HFFc6 (cell line): ENCODE measurements at places on chromosomes 3 and 15. TPM values are rescaled to one million over a fixed set of nuclear protein-coding genes. Genes with fewer than 3 reads are reported as not detected.

The TTBK2 gene
- 9.1 to 12.6 TPM (median 11.8 TPM) in 3 replicates for total RNA-seq

The CD200R1 gene
- total RNA-seq, result not detected in 3 replicates

The IL17RE gene
- 0.51 to 0.73 TPM (median 0.54 TPM) in 3 replicates for total RNA-seq

The CCDC39 gene
- total RNA-seq, result not detected in 3 replicates

The SLITRK3 gene
- not detected in 3 replicates for total RNA-seq

The UCN2 gene
- total RNA-seq, result 4.2 to 6.4 TPM (median 4.2 TPM) in 3 replicates

The PP2D1 gene
- not detected in 3 replicates for total RNA-seq

The PPP1R14D gene
- not detected in 3 replicates for total RNA-seq

The CCDC13 gene
- total RNA-seq, result 0.28 to 0.62 TPM in 2 of 3 replicates, not detected in the other

DNA sequence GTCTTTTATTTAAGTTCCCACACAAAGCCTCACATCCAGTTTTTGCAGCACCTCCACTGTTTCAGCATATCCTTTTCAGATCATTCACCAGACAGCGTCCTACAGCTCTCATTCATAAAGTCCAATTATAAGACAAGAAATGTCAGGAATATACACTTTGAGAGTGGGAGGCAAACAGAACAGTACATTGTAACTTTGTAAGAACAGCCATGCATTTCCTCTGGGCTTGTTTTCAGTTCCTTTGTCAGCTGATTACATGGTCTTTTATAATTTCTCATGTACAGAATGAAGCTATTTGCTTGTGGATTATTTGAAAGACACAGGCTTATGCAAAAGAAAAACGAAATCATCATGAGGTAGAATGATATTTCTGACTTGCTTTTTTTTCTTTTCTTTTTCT is 85.7 kb downstream of the SOX2 start:
- DNase-seq, result no peak

GRCh38 chr15:90126022-90126421 is 23.8 kb upstream of the IDH2 start:
- no peak for DNase-seq

GRCh38 chr3:58251631-58252035 is 14.0 kb downstream of the ABHD6 start:
- no peak for DNase-seq

GRCh38 chr15:80990955-80991354 is 1.3 kb upstream of the MESD start:
- no peak for DNase-seq

GRCh38 chr3:126485176-126485897 is 9.6 kb upstream of the ZXDC start:
- no peak for DNase-seq

DNA sequence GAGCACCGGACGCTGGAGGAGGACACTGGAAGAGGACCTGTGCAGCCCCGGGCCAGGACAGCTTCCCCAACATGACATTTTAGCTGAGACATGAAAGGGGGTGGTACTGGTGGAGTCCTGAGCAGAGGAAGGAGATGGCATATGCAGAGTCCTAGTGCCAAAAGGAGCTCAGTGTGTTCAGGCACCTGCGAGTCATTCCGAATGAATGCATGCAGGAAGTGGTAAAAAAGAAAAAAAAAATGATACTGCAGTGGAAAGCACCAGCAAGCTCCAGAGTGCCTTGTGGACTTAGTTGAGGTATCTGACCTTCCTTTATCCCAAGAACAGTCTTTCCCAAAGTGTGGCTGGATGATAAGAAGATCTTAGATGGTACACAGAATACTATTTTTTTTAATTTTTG is 6.6 kb upstream of the ZNF148 start:
- DNase-seq, result no peak

DNA sequence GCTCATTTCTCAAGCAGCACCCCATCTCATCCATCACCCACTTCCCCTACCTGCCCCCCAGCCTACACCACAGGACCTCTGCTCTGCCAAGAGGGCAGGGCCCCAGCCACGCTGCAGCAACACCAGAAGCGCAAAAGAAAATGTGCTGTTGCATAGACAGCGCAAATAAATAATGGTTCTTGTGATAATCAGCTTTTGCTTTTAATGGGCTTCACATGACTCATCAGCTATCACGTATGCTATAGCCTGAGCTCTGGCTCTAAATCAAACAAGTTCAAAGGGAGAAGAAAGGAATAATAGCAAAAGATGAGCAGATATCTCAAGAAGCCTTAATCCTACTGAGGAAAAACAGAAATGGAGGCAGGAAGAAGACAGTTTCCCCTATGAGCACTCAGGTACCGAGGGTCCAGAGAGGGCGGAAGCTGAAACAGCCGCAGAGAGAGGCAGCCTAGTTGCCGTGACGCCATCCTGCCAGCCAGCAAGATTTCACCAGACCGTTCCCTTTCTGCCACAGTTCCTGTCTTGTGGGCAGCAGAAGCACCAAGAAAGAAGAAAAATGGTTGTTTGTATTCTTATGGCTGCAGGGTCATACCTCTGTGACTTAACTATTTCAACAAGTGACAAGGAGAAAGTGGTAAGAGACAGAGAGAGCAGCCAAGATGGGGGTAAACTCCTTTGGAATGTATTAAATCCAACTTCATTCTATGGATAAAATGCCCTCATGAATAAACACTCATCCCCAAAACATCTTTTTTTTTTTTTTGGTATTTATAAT is 22.0 kb downstream of the RAB27A start:
- no peak for DNase-seq

DNA sequence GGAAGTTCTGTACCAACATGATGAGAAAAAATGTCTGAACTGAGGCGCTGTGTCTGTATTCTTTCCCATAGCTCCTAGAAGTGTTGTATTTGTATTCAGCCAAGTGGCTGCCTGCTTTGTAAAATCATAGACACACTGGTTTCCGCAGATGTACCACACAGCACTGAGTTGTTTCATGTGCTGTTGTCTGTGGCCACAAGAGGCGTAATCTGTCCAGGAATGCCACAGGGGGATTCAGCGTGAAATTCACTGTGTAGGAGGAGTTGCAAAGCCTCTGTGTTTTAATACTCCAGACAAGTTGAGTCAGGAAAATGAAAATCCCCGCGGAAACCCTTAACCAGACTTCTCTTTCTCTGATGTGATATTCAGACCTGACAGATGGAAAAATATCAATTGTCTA is 462.2 kb downstream of the NSUN3 start:
- DNase-seq, result no peak

GRCh38 chr3:117036259-117036799 is 326.8 kb downstream of the TUSC7 start:
- DNase-seq, result peak; percentile 60

GRCh38 chr3:184307915-184308314 is 6.5 kb upstream of the EIF4G1 start:
- DNase-seq, result no peak

- no peak for DNase-seq
These were observed 54.7 kb upstream of the SCAANT1 start for GRCh38 chr3:63966871-63967270.

DNA sequence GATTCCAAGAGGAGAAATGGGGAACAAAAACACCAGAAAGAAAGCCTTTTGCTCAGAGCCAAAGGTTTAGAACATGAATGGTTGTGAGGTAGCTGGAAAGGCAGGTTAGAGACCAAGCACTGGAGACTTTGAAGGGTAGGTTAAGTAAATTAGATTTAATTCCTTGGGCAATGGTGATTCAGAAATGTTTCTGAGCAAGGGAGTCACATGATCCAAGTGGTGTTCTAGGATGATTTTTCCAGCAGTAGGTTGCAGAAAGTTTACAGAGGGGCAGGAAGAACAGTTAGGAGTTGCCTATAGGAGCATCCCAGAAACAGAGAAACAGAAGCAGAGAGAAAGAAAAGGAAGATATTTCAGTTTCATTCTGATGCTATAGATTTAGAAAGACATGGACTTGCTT is 139.8 kb downstream of the WDR76 start:
- peak; percentile 5 for DNase-seq

- DNase-seq, result peak; percentile 78
These were observed 28.7 kb downstream of the ULK4 start for GRCh38 chr3:41933154-41933676.

DNA sequence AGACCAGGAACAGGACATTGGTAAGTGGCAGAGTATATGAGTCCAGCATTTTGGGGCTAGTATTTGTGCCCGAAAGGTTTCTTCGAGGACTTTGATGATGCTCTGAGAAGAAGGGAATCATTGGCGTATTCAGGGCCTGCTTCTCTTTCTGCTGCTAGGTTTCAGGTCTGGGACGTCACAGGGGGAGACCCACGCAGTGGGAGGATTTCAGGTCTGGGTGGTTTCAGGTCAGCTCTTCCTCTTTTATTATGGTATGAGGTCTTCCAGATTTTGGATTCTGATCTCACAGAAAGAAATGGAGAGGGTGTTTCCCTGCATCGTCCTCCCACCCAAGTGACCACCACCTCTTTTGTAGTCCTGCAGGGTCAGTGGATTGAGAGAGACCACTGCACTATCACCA is 62.5 kb downstream of the CDAN1 start:
- DNase-seq, result no peak

DNA sequence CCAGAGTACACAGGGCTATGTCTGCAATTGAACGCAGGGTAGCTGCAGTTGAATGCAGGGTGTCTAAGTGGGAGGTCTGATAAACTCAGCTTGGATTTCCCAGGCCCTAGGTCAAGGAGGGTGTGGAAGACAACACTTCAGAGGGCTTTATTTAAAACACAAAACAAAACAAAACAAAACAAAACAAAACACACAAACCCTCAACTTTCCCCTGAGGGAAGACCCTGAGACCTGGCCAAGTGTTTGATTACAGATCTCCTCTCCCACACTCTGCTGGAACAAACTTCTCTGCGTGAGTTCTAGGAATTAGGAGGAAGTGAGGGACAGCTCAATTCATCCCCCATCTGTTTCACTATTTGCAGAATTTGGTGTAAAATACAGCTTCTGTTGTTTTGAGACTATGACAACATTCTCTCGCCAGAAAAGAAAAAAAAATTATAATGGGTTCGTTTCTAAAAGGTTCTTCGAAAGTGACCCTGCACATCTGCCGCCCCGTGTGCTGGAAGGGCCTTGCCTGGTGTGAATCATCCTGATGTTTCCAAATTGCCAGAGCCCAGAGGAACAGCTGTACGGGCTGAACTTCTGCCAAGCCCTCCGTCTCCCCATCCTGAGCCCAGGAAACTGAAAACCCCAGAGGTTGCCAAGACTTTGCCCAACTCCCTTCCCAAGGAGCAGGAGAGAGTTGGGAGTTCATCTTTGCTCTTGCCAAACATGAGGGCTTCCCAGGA is 73.3 kb upstream of the RAD18 start:
- no peak for DNase-seq

- peak; percentile 93 for DNase-seq
These were observed 129.8 kb downstream of the SATB1 start for GRCh38 chr3:18295171-18295920.

- no peak for DNase-seq
These were observed at the start of gene CTXN2 for GRCh38 chr15:48191574-48192225. Gene CTXN2, plus strand, starts transcription at chr15:48191665. Its CDS starts 9,636 bp downstream, at chr15:48201301.

DNA sequence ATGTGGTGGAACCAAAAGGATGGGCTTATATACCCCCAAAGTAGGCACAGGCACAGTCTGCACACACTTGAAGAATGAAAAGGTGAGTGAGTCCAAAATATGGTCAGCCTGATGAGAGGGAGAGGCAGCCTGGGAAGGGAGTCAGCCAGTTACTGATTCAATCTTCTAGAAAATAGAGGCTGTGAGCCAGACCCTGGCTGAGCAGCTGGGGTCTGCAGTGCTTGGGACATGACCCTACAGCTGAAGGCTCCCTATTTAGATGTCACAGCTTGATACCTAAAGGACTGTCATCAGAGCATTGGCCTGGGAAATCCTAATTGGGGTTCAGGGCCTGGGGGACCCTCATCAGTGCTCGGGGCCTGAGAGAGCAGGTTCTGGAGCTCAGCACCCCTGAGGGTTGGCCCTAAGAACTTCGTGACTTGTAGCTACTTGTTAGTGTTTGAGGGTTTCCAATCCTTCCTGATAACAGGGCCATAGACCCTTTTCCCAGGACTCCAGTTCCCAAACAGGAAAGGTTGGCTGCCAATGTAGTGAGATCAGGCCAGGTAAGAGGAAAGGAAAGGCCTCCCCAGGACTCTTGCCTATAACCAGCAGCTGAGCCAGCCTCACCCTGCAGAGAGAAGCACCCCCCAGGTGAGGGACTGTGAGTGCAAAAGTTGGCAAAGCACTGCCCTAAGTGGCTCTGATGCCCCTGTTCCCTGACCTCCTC is 54.7 kb upstream of the SLCO2A1 start:
- DNase-seq, result no peak

DNA sequence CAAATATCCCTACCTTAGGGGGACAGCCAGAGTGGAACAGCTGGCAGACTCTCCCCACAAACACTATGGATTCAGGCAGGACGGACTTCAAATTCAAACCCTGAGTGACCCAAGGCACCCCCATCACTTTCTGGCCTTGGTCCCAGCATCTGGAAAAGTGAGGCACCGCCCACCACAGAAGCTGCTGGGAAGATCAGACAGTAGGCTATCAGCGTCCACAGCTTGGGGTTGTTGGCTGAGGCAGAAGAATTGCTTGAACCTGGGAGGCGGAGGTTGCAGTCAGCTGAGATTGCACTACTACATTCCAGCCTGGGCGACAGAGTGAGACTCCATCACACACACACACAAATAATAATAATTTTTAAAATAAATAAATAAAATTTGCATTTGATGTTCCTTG is 8.5 kb downstream of the PFKFB4 start:
- no peak for DNase-seq

- no peak for DNase-seq
These were observed 8.0 kb downstream of the ZBTB20 start for GRCh38 chr3:115139072-115139471.

- DNase-seq, result peak; percentile 28
These were observed 67.3 kb upstream of the GLCE start for GRCh38 chr15:69093127-69093526.

DNA sequence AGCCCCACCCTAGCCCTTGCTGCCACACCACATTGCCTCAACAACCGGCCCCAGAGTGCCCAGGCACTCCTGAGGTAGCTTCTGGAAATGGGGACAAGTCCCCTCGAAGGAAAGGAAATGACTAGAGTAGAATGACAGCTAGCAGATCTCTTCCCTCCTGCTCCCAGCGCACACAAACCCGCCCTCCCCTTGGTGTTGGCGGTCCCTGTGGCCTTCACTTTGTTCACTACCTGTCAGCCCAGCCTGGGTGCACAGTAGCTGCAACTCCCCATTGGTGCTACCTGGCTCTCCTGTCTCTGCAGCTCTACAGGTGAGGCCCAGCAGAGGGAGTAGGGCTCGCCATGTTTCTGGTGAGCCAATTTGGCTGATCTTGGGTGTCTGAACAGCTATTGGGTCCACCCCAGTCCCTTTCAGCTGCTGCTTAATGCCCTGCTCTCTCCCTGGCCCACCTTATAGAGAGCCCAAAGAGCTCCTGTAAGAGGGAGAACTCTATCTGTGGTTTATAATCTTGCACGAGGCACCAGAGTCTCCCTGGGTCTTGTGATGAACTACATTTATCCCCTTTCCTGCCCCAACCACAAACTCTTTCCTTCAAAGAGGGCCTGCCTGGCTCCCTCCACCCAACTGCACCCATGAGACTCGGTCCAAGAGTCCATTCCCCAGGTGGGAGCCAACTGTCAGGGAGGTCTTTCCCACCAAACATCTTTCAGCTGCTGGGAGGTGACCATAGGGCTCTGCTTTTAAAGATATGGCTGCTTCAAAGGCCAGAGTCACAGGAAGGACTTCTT is 39.1 kb downstream of the MESD start:
- no peak for DNase-seq

GRCh38 chr3:31707286-31707685 is 174.6 kb downstream of the STT3B start:
- DNase-seq, result no peak
